ENCODE measurements at places on chromosomes 16 and 17. TPM values are rescaled to one million over a fixed set of nuclear protein-coding genes. Genes with fewer than 3 reads are reported as not detected.
A peak's percentile ranks its signal among the peaks of the same experiment; 100 is the strongest.

Gene NPIPA5
- 5.7 TPM for total RNA-seq

Gene HOXB6
- not detected for total RNA-seq

DNA sequence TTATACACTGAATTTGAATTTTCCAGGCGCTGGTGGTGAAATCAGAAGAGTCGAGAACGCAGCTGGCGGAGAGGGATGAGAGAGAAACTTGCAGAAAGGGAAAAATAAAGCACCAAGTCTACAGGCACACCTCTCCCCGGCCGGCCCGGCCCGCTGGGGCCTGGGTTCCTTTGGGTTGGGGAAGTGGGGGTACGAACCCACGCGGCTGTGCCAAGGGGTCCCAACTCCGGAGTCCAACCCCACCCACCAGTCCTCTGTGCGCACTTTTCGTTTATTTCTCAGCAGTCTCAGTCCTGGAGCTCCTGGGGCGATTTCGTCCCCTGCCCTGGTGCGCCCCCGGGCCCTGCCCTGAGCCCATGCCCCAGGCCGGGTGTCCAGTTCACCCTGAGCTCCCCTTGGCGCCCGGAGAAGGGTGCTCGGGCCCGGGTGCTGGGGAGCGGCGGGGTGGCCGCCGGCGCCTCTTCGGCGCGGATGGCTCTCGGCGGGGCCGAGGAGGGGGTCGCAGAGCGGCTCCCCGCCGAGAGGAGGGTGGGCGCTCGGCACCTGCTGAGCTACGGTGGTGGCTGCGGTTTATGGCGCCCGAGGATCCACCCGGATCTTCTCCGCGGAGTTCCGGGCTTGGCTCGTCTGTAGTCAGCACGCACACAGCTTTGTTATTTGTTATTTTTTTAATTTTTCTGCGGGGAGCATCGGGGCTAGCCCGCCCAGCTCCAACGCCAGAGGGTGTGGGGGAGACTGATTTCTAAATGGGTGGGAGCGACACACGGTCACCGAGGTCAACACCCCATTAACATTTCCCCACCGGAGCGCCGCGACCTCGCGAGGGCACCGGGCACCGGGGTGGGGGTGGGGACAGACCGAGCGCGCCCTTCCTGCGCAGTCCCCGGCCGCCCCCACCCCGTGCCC lies 15.7 kb upstream of the CBX8 start:
- H3K27me3 ChIP-seq = peaks cover 55% of the 10 kb centered on the region
- peaks cover 22% of the 10 kb centered on the region for H3K4me1 ChIP-seq
- H3K4me3 ChIP-seq = peak overlapping the region; percentile 70
- H3K27ac ChIP-seq = peak overlapping the region; percentile 41
- DNase-seq = no peak

DNA sequence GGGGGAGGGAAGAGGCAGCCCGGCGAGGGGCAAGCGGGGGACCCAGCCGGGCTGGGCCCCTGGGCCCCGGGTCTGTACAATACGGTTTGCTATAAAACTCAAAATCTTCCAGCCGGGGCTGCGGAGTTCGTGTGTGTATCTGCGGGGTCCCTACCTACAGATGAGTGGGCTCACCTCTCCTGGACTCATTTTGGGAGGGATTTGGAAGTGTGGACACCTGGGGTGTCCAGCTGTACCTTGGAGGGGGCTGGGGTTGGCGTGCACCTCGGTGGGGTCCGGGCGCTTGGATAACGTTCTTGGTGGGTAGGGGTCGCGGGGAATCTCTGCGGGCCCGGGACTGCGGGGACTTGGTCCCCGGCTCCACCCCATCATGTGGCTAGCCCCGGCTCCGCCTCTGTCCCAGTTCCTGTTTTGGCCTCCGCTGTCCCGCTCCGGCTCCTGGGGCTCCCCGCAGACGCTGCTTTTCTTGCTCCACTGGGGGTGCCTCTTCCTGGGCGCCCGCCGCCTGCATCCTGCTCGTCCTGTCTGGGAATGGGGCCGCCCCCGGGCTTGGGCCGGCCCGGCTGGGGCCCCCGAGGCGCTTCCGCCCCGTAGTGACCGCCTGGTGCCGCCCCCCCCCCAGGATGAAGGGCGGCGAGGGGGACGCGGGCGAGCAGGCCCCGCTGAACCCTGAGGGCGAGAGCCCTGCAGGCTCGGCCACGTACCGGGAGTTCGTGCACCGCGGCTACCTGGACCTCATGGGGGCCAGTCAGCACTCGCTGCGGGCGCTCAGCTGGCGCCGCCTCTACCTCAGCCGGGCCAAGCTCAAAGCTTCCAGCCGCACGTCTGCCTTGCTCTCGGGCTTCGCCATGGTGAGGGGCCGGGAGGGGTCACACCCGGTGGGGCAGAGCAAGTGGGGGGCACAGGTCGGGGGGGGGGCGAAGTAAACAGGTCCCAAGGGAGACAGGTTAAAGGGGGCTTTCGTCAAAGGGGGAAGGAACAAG lies at the start of gene ORAI3:
TSS of gene ORAI3 (plus strand) at position 402 of the 983 bp plus-strand sequence. CDS start at position 624, 222 bp downstream.
- DNase-seq = no peak
- H3K4me1 ChIP-seq = peaks cover 36% of the 10 kb centered on the region
- no peaks in the 10 kb centered on the region for H3K27me3 ChIP-seq
- H3K36me3 ChIP-seq = peaks cover 11% of the 10 kb centered on the region
- peak within 1 kb of the TSS; percentile 86 for H3K4me3 ChIP-seq

DNA sequence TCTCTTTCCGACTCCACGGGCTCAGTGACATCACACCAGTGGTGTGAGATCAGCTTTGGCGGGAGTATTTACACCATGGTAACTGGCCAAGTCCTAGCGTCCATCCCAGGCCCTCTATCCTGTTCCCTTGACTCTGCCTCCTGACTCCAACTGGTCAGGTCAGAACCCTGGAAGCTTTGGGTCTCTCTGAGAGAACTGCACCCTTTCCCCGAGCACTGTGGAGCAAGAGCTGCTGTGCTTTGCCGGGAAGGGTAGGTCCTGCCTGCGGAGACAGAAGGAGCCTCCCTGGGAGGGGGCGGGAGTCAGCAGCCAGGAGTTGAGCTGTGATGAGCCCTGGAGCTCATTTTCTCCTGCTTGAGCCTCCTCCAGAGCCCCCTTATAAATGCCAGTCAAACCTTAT lies 212.1 kb upstream of the TNRC6C start:
- no peak for DNase-seq
- H3K4me3 ChIP-seq = no peak overlapping the region
- no peaks in the 10 kb centered on the region for H3K4me1 ChIP-seq
- H3K36me3 ChIP-seq = no peaks in the 10 kb centered on the region
- H3K27me3 ChIP-seq = peaks cover 37% of the 10 kb centered on the region

DNA sequence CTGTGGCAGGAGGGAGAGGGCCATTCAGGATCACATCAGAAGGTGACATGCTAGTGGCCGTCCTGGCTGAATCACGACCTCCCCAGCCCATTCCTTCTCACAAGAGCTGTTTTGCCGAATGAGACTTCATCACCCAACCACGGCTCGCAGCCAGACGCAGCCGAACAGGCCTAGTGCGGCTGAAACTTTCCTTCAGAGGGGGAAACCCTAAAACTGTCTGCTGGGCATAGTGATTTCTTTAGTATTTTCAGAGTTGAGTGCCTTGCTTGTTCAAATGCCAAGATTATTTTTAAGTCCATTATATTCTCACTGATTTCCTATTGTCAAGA lies 343.7 kb downstream of the CPPED1 start:
- H3K27me3 ChIP-seq = no peaks in the 10 kb centered on the region
- no peak overlapping the region for H3K27ac ChIP-seq
- no peak for DNase-seq

Gene KRTAP9-4
- not detected for total RNA-seq

Gene OR1A1
- not detected for total RNA-seq

DNA sequence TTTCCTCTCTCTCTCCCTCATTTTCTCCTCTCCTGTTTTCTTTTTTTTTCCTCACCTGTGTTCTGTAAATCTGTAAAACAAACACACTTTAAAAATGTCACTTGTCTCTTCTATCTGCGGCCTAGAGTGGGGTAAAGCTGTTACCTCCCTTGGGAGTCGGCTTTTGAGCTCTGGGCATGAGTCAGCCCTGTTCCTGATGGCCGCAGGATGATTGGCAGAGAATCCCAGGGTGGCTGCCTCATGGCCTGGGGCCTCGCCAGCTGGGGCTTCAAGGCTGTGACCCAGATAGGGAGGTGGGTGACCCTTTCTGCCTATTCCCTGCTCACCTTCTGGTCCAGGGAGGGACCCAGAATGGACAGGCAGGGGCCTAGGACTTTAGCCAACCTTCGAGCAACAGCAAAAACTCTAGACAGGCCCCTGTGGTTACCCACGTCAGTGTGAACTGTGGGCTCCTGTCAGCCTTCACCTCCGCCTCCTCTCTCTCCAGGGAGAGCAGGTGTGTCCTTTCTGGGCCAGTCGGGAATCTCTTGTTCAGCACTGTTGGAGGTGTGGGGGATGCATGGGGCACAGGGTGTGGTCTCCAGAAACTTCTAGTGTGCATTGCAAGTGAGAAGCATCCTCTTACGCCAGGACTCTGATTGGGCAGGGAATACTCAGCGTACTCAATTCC lies 87.4 kb downstream of the RAP1GAP2 start:
- no peak overlapping the region for H3K27ac ChIP-seq
- H3K36me3 ChIP-seq = no peaks in the 10 kb centered on the region
- no peak for DNase-seq
- H3K4me3 ChIP-seq = no peak overlapping the region
- peaks cover 14% of the 10 kb centered on the region for H3K4me1 ChIP-seq

- DNase-seq = no peak
- H3K4me1 ChIP-seq = peaks cover 59% of the 10 kb centered on the region
- H3K27me3 ChIP-seq = no peaks in the 10 kb centered on the region
- peak within 1 kb of the TSS; percentile 87 for H3K4me3 ChIP-seq
These were observed at the start of gene HES7 for GRCh38 chr17:8123695-8124349. HES7 (minus strand) TSS chr17:8124106; CDS start chr17:8124084, 22 bp downstream.

DNA sequence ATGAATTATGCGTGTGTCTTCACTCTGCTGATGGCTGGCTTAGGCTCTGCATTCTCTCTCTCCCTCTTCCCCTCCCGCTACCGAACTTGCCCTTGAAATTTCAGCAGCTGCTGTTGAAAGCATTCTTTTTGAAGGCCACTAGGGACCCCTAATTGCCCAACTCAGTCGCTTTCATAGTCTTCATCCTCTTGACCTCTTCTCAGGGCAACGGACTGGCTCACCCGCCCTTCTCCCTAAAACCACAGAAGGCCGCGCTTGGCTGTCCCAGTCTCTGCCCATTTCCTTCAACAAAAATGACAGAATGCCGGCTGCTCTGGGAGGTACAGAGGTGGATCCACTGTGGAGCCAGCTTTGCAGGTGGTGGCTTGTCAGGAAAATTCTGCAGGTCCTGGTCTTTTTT lies 21.0 kb upstream of the FMNL1 start:
- H3K27me3 ChIP-seq = peaks cover 16% of the 10 kb centered on the region
- DNase-seq = no peak
- no peak overlapping the region for H3K27ac ChIP-seq
- H3K36me3 ChIP-seq = no peaks in the 10 kb centered on the region

DNA sequence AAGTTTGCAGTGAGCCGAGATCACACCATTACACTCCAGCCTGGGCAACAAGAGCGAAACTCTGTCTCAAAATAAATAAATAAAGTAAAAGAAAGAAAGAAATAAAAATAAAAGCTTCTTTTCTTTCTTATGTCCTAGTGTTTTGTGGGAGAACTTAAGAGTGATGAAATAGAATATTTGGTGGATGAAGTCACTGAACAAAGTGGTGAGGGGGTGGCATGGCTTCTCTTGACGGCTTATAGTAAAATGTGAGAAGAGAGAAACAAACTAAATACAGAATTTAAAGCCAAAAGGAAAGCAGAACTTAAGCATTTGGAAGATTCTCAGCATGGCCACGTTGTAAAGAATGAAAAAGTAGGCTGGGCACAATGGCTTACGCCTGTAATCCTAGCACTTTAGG lies 15.3 kb downstream of the SGF29 start:
- DNase-seq = no peak
- H3K27ac ChIP-seq = no peak overlapping the region
- no peak overlapping the region for H3K4me3 ChIP-seq
- peaks cover 7% of the 10 kb centered on the region for H3K36me3 ChIP-seq
- no peaks in the 10 kb centered on the region for H3K27me3 ChIP-seq

GRCh38 chr17:48236681-48237134 lies 129.1 kb downstream of the SNX11 start:
- H3K27me3 ChIP-seq = peaks cover 42% of the 10 kb centered on the region
- peaks cover 22% of the 10 kb centered on the region for H3K4me1 ChIP-seq
- DNase-seq = no peak
- H3K27ac ChIP-seq = no peak overlapping the region

DNA sequence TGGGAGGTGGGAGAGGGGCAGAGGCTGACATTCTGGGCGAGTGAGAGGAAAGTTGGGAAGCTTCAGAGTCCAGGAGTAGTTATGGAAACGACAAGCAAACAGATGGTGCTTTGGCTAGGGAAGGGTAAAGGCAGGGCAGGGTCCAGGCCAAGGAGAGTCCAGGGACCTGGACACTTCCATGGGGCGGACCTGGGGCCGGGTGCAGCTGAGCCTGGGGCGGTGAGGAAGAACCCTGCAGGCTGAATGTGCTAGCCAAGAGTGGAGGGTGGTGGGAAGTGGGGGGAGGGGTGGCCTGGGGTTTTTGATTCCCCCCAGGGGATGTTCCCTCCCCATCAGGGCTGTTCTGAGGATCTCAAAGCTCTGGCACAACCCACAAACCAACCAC lies 2.6 kb downstream of the PPP1R9B start:
- peak overlapping the region; percentile 79 for H3K27ac ChIP-seq
- H3K4me3 ChIP-seq = peak overlapping the region; percentile 91
- H3K36me3 ChIP-seq = peaks cover 24% of the 10 kb centered on the region
- H3K27me3 ChIP-seq = no peaks in the 10 kb centered on the region
- peaks cover 42% of the 10 kb centered on the region for H3K4me1 ChIP-seq
- no peak for DNase-seq

Gene C17orf50
- total RNA-seq = not detected

DNA sequence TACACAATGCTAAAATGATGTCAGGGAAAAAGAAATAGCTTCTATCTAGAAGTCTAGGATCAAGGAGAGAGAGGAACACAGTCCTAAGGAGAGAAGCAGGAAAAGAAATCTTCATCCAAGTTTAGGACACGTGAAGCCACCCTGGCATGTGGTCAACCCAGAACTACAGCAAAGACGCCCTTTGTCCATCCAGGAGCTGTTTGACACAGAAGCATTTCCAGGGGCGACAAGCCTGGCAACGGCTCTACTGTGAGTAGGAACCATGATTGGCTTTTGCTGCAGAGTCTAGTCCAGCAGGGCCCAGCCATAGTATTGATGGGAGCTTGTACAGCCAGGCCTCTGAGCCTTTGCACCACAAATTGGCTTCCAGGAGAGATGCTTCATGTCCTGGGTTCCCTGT lies 185.4 kb upstream of the RPL38 start:
- no peaks in the 10 kb centered on the region for H3K36me3 ChIP-seq
- H3K4me1 ChIP-seq = no peaks in the 10 kb centered on the region
- no peak for DNase-seq
- no peak overlapping the region for H3K27ac ChIP-seq

- peaks cover 17% of the 10 kb centered on the region for H3K27me3 ChIP-seq
- no peak overlapping the region for H3K4me3 ChIP-seq
- DNase-seq = no peak
- H3K36me3 ChIP-seq = peaks cover 2% of the 10 kb centered on the region
- peaks cover under 1% of the 10 kb centered on the region for H3K4me1 ChIP-seq
These were observed 11.7 kb upstream of the RPH3AL start for GRCh38 chr17:364308-364707.

Gene EFTUD2
- total RNA-seq = 102 TPM

GRCh38 chr17:6627019-6627418 lies 13.5 kb downstream of the KIAA0753 start:
- no peak overlapping the region for H3K4me3 ChIP-seq
- H3K36me3 ChIP-seq = peaks cover 51% of the 10 kb centered on the region
- no peaks in the 10 kb centered on the region for H3K27me3 ChIP-seq
- no peak for DNase-seq

GRCh38 chr17:10198509-10199249 lies at the start of gene GAS7:
GAS7 (minus strand) TSS chr17:10198606.
- H3K4me1 ChIP-seq = peaks cover 12% of the 10 kb centered on the region
- peaks cover 2% of the 10 kb centered on the region for H3K36me3 ChIP-seq
- peak within 1 kb of the TSS; percentile 75 for H3K4me3 ChIP-seq
- H3K27ac ChIP-seq = no peak within 1 kb of the TSS
- DNase-seq = peak; percentile 87
- peaks cover 26% of the 10 kb centered on the region for H3K27me3 ChIP-seq

Measured in osteocyte (in vitro differentiated cells).